ENCODE measurements at places on chromosomes 2 and 18.

DNA sequence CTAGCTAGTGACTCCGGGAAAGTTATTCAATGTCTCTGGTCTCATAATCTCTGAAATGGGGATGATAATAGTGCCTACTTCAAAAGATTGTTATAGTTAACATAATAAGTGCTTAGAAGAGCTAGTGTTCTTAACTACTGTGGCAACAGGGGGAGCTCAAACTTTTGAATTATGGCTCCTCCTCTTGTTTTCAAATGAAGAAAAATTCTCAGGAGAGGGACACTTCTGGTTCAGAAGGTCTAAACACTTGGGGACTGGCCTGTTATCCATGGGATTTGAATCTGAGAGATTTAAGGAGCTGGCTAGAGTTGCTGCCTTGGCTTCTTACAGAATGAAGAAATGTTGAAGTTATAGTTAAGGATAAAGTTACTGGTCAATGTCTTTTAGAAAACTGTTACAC lies 92.2 kb upstream of the ITGB6 start:
- peak; percentile 24 for DNase-seq

DNA sequence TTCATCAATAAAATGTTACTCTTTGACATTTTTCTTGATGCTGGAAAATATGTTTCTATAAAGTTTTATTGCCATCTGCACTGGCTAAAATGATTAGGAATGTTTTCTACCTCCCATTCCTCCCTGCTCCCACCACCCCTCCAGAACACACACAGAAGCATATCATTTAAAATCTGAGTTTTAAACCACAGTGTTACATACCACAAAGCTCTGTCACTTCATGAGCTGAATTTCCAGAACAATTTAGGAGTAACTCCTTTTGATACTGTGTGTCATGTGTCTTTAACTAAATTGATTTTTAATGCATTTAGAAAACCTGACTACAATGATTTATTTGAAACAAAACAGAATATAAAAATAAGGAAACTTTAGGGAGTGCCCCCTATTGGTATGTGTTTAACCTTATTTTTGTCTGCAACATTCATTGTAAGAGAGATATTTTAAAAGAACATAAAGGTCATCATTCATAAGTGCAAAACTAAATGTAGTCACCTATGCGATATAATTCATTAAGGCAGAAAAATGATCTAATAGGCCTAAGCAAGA lies 52.0 kb downstream of the FEZ2 start:
- no peak for DNase-seq

GRCh38 chr2:26081556-26081955 lies 47.7 kb downstream of the RAB10 start:
- DNase-seq, result no peak

GRCh38 chr2:78908973-78909372 lies 116.5 kb upstream of the REG3G start:
- DNase-seq, result no peak

GRCh38 chr2:122539920-122540319 lies 784.5 kb downstream of the TSN start:
- no peak for DNase-seq

DNA sequence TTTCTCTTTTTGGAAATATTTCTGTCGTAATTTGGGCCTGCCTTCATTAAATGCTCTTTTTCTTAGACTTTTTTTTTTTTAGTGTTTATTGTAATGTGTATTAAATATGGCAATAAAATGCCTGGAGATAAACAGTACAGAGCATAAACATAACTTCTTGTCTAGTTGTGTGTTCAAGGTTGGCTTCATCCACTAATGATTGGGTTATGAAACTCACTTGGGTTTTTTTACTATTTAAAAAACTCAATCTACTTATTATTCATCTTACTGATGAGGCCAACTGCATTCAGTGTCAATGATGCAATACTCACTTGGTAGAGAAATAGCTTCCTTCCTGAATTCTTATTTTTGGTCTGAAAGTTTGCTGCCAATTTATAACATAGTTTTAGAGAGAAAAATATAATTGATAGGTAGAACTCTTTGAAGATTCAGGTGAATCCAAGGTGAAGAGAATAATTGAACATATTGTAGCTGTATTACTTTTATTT lies 144.2 kb upstream of the NABP1 start:
- DNase-seq, result no peak

- no peak for DNase-seq
Measured at GRCh38 chr2:17319090-17319489, 199.2 kb downstream of the RAD51AP2 start.

DNA sequence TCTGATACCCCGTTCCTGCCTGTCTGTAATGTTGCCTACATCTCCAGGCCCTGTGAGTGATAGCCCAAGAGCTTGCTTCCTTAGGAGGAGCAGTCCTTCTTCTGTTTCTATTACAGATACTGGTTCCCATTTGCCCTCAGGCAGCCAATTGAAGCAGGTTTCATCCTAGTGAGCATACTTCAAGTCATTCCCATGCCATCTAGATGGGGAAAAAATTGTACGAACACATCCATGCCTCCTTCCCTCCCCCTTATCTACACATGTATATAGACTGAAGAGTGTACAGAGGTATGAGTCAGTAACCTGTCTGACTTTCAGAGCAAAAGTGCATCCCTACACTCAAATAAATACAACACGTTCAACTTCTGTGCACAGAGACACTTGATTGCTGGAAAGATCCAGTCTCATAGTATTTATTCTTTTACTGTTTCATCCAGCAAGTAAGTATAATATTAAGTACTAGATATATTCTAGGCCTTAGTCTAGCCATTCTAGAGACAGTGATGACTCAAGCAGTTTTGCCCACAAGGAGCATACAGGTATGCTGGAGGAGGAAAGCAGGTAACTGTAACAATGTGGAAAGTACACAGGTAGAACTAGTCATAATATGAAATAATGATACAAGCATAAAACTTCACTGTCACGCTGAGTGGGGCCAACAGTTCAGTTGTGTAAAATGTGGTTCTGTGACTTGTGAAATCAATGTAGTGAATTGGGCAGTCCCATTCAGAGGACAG lies 153.4 kb downstream of the MGAT5 start:
- DNase-seq, result no peak

DNA sequence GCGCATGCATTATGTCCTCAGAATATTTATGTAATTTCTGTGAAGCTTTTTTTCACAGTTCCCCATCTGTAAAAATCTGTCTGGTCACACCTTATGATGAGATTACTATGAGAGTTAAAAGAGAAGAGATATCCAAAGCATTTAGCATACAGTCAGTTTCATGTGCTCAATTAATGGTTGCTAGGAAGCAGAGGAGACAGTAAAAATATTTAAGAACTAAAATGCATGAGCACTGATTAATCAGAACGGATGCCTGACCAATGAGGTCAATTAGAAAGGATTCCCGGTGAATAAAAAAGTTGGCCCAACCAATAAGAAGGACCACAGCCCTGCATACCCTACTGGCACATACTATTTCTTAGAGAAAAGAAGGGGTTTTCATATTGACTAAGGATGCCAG lies 12.0 kb upstream of the CRIM1 start:
- no peak for DNase-seq

DNA sequence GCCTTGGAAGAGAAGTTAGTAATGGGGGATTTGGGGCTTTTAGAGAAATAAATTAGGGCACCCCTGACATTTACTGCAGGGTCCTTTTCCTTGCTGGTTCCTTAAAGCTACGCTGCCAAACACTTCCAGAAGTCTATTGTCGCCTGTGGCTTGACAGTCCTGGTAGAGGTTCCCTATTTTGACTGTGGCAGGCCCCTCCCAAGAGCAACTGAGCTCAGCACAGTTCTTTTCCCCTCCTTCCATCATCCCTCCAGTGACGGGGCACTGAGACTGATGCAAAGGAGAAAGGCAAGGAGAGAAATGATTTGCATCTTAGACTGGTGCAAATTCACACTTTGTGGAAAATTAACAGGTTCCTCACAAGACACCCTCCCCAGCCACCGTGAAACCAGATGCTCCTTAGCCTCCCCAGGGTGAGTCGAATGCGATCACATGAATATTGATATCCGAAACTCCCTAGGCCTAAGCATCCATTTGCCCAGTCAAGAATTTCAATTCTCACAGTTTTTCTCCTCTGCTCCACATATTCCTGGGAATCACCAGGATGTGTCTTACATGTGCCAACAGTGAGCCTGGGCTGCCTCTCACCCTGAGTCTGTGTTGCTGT lies 45.4 kb downstream of the RABL2A start:
- no peak for DNase-seq

GRCh38 chr18:2411381-2411960 lies 159.8 kb downstream of the METTL4 start:
- DNase-seq, result no peak

DNA sequence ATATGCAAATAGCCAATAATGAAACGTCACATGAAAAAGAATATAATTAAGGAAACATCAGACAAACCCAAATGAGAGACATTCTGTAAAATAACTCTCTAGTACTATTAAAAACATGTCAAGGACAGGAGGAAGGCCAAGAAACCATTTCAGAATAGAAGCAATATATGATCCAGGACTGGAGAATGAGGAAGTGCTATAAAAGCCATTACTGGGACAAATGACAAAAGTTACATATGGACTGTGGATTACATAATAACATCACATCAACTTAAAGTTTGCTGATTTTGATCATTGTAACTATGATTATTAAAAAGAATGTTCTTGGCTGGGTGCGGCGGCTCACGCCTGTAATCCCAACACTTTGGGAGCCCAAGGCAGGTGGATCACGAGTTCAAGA lies 81.3 kb downstream of the CRACDL start:
- no peak for DNase-seq

DNA sequence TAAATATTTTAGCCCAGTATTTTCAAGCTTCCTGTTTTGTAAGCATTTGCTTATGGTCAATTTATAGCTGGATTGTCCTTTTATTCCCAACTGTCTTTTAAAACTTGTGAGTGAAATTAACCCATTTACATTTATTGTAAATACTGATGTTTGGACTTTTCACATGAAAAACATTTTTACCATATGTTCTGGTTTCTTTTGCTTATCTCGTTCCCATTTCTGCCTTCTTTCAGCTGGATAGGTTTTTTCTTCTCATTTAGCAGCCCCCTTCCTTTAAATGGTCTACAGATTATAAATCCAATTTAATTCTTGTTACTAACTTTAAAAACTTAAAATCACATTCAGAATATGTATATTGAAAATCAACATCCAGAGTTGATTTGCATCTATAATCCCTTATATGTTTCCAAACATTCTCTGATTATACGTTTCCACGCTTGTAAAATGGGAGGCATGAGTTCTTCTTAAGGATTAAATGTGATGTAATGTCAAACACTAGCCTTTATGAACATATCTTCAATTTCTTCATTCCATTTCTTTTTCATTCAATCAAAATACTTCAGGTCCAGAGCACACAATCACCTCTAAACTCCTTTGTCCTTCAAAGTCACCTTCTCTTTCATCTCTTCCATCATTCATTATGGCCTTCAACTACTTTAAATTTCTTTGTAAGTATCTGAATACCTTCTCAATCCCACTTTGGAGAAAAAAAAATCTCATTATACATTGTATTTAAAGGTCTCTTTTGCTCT lies 1.1 kb upstream of the KDM3A start:
- DNase-seq, result no peak

DNA sequence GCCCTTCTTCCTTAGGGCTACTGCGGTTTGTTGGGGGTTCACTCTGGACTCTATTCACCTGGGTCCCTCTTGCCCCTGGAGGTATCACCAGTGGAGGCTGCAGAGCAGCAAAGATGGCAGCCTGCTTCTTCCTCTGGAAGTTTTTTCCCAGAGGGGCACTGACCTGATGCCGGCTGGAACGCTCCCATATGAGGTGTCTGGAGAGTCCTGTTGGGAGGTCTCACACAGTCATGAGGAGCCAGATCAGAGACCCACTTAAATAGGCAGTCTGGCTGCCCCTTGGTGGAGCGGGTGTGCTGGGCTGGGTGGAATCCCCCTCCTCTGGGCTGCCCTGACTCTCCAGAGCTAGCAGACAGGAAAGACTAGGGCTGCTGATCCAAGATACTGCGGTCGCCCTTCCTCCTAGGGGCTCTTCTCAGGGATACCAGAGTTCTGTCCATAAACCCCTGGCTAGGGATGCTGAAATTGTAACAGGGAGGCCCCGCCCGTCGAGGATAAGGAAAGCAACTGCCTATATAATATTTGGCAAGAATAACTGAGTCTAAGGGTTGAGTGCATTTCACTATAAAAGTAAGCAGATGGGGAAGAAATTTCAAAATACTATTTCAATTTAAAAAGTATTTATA lies 140.7 kb downstream of the NOL4 start:
- no peak for DNase-seq

DNA sequence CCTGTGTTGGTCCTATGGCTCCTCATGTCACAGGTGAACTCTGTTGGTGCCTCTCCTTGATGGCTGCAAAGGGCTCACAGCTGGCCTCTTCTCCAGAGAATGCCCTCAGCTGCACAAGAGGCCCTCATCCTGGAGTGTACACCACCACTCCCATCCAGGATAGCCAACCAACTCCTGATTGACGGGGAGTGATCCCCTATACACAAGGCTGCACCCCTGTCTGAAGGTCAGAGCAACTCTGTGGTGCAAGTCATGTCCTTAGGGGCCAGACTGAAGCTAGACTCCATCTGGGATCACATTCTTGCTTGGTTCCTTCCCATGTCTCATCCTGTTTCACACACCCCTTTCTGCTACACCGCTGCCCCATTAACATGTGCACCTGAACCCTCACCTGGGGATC lies 41.7 kb upstream of the ATL2 start:
- no peak for DNase-seq

DNA sequence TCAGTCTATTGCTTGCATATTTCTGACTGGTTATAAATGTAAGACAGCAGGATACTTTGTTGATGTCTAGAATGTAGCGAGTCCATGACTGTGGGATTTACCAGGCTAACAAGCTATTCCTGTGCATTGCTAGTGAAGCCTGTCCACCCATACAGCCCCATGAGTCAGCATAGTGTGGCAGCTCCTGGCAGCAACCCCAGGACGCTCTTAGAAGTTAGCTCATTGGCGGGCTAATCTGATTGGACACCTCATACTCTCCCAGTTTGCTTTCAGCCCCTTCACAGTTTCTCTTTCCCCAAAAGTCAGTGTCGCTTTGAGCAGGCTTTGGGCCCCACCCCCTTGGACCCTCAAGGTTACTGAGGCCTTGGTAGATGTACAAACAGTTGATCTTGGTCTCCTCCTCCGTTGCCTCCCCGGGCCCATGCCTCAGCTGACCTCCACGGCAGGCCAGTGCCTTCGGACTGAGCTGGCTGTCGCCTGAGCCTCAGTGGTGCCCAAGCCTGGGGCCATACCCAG lies 48.0 kb downstream of the COA5 start:
- DNase-seq, result no peak

- DNase-seq, result no peak
Measured at GRCh38 chr2:177243073-177243472, 21.5 kb downstream of the NFE2L2 start.

GRCh38 chr2:162821176-162821575 lies 17.4 kb downstream of the KCNH7 start:
- DNase-seq, result no peak

- DNase-seq, result no peak
Measured at GRCh38 chr2:239245107-239245506, 155.7 kb downstream of the HDAC4 start.

Data from SJSA1 (cell line).